Stimulated activated CD8-positive, alpha-beta memory T cell treated with anti-CD3 and anti-CD28 coated beads, Interleukin-4, amount 100 ng/mL, for 24 hours (primary cell): ENCODE measurements at places on chromosomes 4 and X.

DNA sequence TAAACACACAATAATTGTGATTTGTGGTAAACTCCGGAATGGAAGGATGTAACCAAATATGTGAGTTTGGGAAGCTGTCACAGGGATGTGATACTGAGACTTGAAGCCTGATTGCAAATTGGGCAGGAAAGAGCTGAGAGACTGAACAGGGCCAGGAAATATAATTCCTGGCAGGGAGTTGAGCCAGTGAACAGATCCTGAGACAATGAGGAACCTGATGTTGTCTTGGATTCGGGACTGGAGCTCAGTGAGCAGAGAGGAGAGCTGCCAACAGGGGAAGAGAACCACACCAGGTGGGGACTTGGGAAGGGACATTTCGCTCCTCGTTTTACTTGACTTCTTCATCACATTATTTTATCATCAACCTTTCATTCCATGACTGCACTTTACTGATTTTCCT is 386.0 kb downstream of the TLL1 start:
- DNase-seq, result no peak

GRCh38 chr4:87025614-87026041 is 90.8 kb downstream of the AFF1 start:
- DNase-seq, result no peak

DNA sequence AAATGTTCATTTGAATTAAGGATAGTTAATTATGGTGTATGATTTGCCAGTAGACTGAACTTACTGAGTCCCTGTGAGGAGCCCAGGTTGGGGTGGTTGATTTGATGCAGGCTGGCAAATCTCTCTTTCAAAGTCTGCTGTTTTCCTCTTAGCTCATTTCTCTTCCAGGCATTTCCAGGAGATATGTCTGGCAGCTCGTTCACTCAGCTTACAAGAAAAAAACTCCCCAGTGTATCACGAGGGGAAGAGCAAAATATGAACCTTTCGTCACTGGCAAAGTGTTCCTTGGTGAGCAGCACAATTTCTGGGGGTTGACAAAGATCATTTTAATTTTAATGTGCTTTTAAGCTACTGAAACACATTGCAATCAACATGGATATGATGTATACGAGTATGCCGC is 244.2 kb downstream of the CBLL2 start:
- no peak for DNase-seq

DNA sequence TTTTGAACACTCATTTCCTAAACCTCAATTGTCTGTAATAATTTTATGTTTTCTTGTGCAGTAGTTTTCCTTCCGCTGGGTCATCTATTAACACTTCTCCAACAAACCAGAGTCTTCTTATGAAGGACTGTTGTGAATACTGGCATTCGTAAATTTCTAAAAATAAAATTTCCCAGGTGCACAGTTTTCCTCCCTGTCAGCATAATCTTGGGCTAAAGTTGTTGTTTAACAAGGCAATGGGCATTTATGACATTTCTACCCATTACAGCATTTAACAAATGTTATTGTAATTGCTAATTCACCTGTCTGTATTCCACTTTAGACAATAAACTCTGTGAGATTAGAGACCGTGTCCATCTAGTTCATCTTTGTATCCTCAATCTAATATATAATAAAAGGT is 1.2 kb downstream of the SCFD2 start:
- no peak for DNase-seq

DNA sequence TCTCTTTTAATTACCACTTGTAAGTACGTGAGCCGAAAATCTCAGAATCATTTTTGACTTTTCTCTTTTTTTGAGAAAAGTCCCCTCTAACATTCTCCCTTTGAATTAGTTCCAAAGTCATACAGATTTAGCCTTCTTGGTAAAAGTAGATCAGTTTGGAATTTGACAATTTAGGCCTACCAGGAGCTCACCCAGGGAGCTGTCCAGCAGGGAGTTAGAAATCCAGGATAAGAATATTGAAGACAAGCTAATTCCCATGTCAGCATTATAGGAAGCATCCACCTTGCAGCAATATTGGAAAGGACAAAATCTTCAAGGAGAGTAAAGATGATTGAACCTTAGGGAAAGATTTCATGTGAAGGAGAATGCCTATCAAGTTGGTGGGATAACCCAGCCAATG is 352.2 kb upstream of the CPEB2 start:
- DNase-seq, result no peak
